Fibroblast of lung (primary cell): ENCODE measurements at places on chromosomes 3 and 15. TPM values are rescaled to one million over a fixed set of nuclear protein-coding genes. Genes with fewer than 3 reads are reported as not detected.

GRCh38 chr3:8253201-8253600, 248.4 kb upstream of the LMCD1 start:
- no peak for DNase-seq

DNA sequence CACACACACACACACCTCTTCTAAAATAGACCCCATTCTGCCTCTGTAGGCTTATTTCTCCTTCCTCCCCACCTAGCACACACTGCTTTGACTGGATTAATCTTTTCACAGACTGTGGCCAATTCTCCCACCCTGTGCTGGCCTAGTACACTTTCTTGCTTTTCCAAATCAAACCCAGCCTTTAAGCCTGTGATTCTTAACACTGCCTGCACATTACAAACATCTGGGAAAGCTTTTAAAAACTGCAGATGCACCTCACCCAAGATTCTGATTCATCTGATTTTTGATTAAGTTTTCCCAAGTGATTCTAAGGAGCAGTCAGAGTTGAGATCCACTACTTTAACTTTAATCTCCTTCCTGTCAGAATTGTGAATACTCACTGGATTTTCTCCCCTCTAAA, 12.8 kb downstream of the CSNK1G1 start:
- DNase-seq = peak; percentile 20

DNA sequence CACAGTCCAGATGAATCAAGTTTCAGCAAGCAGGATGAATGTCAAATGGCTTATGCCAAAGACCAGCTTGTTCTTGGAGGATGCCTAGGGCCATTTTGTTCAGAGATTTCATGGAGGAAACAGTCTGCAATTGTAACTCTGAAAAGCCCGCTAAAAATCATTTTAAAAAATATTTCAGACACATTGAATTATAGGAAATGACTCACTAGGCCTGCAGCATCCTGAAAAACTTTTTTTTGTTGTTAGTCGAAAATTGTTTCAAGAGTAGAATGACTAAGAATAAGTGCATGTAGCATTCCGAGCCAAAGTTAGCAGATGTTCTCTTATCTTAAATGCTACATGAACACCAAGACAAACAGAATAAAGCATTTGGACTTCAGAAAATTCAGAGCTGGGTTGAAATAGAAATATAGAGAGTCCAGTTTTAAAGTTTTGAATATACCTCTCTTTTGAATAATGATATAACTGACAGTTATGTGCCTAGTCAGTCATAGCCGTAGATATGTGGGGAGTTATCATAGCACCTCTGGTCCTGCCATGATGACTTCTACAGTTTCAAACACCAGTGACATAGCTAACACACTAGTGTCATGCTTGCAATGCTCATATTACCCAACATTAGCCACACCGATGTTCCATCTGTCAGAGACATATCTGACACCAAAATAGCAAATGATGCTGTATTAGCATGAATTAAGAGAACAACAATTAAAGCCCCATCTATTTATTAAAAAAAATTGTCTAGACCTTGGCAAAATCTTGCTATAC, 1462.8 kb upstream of the GBE1 start:
- peak; percentile 20 for DNase-seq

Gene GATA2
- 0.51 and 0.83 TPM in 2 replicates for total RNA-seq

- peak; percentile 20 for DNase-seq
These were observed 30.2 kb upstream of the LEKR1 start for GRCh38 chr3:156795890-156796481.

- peak; percentile 12 for DNase-seq
These were observed 71.2 kb upstream of the LIPC start for GRCh38 chr15:58360421-58361090.

DNA sequence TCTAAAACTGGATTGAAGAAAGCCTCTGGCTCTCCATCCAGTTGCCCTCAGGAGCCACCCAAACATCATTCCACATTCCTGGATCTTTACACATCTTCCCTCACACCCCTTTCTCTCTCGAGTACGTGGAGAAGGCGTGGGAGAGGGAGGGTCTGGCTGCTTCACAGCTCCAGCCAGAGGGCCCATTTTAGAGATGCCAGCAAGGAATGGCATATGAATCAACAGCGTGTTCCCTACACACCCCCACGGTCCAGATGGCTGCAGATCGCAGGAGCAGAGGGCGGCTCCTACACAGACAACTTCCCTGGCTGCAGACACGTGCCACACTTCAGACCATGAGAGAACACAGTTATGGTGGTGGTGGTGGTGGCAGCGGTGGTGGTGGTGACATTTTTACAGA, 280.1 kb downstream of the ERC2 start:
- no peak for DNase-seq

- DNase-seq = peak; percentile 21
These were observed 501.8 kb downstream of the ZPLD1 start for GRCh38 chr3:102936511-102937045.

Gene KCTD6
- 9.5 and 10.2 TPM in 2 replicates for total RNA-seq
